ENCODE measurements at places on chromosomes 3 and 15.

DNA sequence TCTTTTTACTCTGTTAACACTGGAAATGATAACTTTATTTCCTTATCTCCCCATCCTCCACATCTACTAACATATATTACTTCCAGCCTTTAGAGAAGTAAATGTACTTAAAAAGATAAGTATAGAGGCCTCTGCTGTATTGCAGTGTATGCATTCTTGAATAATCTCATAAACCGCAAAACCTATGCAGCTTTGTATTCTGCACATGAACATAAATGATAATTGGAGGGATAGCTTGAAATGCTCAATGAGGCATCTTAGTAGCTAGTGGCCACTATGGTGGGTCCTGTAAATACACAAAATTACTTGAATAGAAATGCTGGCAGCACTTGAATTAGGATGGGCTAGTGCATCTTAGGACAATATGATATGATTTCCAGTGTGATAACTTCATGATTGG lies 77.0 kb downstream of the LYSMD4 start:
- no peak for DNase-seq

DNA sequence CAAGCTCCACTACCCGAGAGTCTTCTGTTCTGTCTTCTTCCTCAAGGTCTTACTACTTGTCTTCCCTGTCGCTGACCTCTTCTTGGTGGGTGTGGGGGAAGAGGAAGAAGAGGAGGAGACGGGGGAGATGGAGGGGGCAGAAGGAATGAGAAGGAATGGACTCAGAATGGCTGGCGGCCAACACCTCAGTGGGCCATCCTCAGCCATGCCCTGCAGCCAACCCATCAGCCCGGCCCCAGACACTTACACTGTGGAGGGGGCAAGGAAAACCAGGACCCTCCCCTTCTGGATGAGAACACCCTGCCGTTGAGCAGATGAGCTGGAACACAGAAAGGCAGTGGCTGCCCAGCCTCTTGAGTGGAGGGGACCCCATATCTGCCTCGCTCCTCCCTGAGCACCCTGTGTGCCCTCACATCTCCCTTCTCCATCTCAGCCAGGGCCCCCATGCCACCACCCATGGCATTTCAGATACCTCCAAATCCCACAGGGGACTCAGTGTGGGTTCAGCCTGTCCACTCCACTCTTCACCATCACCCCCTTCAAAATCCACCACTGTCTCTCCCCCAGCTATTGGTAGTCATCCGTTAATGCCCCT lies 45.5 kb upstream of the PRR23E start:
- DNase-seq, result no peak

GRCh38 chr3:100263583-100263982 lies 2.8 kb downstream of the TBC1D23 start:
- no peak for DNase-seq

GRCh38 chr15:83928392-83928734 lies 274.4 kb downstream of the ADAMTSL3 start:
- no peak for DNase-seq
